ENCODE measurements at places on chromosomes 3 and 15.

DNA sequence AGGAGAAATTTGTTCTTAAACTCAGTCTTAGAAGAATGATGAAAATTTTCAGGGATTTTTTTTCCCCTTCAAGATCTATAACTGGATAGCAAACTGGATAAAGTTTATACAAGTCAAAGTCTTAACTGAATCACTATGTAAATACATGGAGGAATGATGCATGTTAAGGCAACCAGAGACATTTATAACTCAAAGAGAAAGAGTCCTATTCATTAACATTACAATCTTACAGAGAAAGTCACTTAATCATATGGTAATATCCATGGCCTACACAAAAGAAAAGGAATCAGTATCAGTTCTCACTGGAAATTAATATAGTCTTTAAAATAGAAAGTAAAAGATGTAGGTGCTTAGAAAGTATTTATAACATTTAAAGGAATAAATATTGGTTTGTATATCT is 869.1 kb downstream of the TBL1XR1 start:
- DNase-seq, result no peak

- no peak for DNase-seq
Measured at GRCh38 chr3:31813197-31813596, 167.9 kb downstream of the OSBPL10 start.

DNA sequence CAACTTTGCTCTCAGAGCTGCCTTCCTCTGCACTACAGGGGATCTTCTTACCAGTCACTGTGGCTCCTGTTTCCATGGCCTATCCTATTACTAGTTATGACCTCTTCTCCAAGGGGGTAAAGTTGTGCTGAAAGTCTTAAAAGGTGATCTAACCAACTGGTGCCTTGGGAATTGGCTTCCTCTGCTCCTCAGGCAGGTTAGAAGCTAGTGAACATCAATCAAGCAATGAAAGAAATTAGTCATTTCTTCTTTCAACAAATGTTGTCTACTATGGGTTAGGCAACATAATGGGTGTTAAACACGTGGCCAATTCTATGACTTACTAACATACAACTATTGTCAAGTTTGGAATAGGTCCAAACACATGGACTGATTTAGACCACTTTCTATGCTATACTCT is 571.4 kb upstream of the NAALADL2 start:
- DNase-seq, result peak; percentile 16

GRCh38 chr3:16842272-16843270 is 42.2 kb upstream of the PLCL2 start:
- no peak for DNase-seq

DNA sequence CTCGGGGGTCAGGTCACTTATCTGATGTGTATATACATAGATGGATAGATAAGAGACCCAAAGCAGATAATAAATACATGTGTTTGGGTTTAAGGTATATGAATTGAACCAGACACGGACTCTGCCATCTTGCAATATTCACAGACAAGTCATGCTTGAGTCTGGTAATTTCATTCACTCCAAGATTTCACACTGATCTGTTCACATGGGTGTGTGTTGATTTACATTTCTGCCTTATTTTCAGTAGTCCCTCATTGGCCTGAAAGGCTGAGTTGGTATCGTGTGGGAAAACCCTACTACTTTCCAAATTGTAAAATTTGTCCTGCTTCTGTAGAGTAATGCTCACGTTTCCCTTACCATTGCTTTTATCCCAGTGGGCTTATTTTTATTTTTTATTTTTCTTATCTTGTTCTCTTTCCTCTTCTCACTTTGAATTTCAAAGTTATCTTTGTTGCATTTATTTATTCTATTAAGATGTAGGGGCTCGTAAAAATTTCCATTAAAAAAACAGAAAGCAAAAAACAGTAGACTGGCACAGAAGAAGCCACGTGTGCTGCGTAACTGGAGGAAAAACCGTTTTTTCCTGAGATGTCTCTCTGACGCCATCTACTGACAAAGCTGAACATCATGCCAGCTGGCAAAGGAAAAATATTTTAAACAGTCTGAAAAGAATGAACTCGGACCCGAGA is 10.8 kb upstream of the MFSD1 start:
- peak; percentile 57 for DNase-seq

GRCh38 chr15:85545752-85546151 is 165.3 kb downstream of the AKAP13 start:
- no peak for DNase-seq

- no peak for DNase-seq
Measured at GRCh38 chr3:49785565-49786356, 581 bp downstream of the IP6K1 start.

DNA sequence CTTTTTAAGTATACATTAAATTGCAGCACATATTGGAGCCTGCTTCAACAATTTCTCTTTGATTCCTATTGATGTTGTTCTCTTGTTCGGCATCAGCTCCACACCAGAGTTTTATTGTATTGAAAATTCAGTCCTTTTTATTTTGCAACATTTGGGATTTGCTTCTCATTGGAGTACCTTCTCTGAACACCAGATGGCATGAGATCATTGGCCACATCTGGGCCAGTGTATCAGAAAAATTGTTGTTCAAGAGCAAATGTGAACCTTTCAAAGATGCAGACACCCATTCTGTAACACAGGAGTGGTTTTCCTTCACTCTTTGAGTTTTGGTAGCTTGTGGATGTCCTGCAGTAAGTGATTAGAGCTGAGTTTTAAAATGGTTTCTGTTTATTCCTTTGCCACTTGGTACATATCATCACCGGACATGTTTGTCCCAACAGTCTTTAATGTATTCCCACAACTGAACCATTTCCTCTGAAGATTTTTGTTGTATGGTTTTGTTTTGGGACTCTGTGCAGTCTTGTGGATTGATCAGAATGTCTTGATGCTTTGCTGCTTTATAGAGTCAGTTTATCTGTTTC is 96.1 kb downstream of the MCTP2 start:
- peak; percentile 36 for DNase-seq

DNA sequence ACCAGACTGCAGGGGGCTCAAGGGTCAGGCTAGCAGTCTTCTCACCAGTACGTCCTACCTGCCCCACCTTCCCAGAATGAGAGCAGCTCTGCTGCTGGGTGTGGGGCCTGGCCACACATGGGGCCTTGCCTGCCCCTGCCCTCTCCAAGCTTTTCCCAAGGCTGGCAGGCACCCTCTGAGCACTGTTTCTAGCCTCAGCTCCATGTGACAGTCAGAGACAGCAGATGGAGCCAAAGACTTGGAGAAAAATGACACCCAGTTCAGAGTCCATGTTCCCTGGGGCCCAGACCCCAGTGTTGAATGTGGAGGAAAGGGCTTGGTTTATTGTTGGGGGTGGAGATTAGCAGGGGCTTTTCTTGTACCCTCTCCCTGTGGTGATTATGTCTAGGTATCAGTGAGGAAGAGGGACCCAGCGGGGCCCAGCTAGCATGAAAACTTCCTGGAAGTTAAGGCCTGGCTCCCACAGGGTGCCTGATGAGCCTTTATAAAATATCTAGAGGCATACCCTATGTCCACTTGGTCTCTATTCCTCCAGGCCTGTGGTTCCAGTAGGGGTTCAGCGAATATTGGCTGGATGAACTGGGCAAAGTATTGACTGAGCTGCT is 153.8 kb downstream of the EEFSEC start:
- no peak for DNase-seq

DNA sequence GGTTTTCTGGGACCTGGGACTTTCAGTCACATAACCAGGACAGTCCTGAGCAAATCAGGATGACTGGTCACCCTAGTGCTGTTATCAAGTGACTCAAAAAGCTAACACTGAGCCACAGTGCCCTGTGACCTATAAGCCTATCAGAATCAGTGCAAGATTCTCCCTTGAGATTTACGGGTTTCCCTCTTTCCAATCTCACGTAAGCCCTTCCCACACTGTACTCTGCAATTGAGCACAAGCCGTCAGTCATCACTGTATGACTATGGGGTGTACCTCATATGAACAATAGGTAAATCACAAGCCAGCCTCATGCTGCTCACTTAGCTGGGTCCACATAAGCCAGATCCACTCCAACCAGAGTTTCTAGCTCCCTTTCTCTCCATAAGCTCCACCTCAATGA is 21.0 kb upstream of the CLDN18 start:
- no peak for DNase-seq

- no peak for DNase-seq
Measured at GRCh38 chr3:133589503-133589902, 16.0 kb downstream of the CDV3 start.

- no peak for DNase-seq
Measured at GRCh38 chr3:58418227-58418626, 15.4 kb downstream of the PDHB start.

GRCh38 chr3:72137865-72138861 is 353.2 kb upstream of the PROK2 start:
- DNase-seq, result no peak

- no peak for DNase-seq
Measured at GRCh38 chr15:53535886-53536285, 223.6 kb downstream of the WDR72 start.

DNA sequence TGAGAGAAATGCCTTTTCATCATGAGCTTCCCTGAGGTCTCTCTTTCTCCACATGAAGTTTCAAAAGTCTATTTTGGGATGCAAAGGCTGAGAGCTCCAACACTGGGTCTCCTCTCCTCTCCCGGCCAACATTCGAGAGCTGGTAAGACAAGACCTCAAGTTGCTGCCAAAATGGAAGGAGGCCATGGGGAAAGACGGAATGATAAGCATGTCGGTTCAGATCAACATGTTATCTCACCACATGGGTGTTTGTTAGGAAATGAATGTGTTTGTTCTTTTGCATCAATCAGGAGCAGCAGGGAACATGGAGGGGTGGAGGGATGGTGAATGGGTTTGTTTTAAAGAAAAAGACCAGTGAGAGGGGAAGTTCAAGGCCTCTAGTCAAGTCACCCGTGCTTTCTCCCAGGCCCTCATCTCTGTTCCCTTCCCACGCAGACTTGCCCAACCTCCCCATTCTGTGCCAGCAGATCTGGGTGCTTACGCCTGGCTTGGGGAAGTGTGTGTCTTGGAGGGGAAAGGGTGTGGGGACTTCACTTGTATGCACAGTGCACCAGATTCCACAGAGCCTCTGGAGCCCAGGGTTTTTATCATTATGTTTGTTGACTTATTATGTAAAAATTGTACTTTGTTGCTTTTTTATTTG is 23.5 kb upstream of the ATP10A start:
- DNase-seq, result no peak

- DNase-seq, result no peak
Measured at GRCh38 chr15:88992216-88992615, 79.0 kb upstream of the MFGE8 start.

DNA sequence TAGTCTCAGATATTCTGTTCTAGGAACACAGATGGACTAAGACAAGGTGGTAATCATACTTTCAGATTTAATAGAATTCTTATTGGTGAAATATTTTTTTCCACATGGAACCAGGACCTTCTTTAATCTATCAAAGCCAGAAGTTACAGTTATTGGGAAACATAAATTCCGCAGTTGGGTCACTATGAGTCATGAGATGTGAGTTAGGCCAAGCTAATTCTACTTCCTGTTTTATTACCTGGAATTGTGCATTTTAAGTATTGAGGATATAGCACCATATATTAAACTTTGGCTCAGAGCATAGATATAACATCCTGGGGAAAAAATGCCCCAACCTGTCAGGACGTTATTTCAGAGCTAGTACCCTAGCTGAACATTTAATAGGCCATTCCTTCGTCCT is 96.4 kb upstream of the P3H2 start:
- no peak for DNase-seq

- DNase-seq, result no peak
Measured at GRCh38 chr3:127709320-127710060, 36.7 kb downstream of the ABTB1 start.

GRCh38 chr15:69951898-69952555 is 145.7 kb downstream of the TLE3 start:
- DNase-seq, result no peak

DNA sequence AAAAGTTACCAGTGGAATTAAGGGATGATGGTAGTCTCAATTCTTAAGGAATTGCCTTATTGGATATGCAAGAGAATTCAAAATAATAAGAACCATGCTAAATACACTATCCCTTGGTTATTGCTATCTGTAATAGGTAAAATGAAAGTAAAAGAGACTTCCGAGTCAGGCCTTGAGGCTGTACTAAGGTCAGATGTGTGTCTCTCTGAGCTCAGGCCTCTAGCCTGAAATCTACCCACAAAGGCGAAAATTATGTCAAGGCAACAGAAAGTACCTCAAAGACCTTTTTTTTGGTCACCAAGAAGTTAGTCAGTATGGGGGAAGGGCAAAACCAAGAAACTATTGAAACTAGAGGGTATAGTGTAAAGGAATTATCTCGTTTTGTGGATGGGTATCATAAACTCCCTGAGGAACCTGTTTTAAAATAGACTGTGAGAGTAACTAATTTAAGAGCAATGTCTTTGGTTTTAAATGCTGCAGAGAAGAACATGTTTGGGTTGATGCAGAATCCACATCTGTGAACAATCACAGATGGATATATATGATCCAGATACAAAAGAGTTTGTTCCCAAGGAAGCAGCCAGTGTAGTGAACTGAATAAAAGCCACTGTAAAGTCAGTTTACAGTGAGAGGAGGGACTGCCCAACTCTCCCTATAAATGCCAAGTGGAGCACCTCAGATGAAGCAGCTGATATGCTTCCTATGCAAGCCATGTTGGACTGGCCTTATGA is 382.3 kb upstream of the SEMA6D start:
- no peak for DNase-seq

Measured in HEK293T (cell line).